ENCODE measurements at places on chromosomes 2 and 18.

DNA sequence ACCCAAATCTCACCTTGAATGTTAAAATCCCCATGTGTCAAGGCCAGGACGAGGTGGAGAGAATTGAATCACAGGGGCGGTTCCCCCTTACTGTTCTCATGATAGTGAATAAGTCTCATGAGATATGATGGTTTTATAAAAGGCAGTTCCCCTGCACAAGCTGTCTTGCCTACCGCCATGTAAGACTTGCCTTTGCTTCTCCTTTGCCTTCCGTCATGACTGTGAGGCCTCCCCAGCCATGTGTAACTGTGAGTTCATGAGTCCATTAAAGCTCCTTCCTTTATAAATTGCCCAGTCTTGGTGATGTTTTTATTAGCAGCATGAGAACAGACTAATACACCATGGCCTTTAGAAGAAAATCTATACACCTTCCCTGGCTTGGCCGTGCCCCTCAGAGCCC lies 7.4 kb upstream of the MBP start:
- no peak for DNase-seq

DNA sequence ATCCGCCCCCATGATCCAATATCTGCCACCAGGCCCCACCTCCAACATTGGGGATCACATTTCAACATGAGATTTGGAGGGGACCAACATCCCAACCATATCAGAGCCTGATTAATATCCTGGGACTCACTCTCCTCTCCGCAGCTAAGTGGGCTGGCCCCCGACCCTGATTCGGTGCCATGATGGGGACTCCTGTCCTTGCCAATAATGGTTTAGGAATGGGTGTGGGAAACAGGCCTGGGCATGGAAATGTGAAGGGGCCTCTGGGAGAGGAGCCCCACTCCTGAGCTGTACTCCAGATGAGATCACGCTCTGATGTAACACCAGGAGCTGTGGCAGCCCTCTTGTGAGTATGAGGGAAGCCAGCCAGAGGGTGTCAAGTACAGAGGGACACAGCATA lies 77.3 kb upstream of the SMAD7 start:
- DNase-seq: no peak

DNA sequence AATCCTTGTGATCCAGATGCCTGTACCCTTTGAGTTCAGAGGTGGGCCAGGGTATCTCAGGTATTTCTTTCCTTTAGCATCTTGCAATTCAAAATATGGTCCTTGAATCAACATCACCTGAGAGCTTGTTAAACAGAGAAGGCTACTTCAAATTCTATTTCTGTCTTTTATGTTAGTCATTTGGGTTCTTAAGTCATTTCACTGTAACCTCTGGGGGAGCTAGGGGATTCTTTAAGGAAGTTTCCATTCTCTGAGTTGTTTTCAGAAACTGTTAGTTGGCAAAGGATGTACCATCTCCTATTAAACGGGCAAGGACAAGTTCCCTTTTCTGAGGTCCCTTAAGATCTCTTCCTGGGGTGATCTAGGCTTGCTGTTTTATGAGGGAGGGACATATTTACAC lies 16.6 kb downstream of the CFLAR start:
- no peak for DNase-seq

DNA sequence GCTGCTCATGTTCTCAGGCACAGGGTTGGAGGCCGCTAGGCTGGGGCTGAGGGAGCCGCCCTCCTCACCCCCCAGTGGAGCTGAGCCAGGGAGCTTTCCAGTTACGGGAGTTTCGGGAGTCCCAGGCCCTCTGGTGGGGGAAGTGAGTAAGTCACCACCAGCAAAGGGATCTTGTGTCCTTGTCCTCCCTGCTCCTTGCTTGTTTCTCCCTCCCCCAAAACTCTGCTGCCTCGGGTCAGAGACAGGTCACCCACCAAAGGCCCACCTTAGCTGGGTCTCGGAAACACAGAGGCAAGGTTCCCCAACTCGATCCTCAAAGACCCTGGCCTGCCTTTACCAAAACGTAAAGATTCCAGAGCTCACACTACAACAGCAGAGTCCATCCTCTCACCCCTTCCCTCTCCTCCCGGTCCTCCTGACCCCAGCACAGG lies 60.5 kb upstream of the POMC start:
- DNase-seq: peak; percentile 80

GRCh38 chr2:187878112-187878511 lies 323.9 kb upstream of the TFPI start:
- no peak for DNase-seq
